Stimulated activated CD4-positive, alpha-beta T cell treated with anti-CD3 and anti-CD28 coated beads, Interleukin-15, amount 100 ng/mL, for 1 hour (primary cell): ENCODE measurements at places on chromosomes 11 and 22.

DNA sequence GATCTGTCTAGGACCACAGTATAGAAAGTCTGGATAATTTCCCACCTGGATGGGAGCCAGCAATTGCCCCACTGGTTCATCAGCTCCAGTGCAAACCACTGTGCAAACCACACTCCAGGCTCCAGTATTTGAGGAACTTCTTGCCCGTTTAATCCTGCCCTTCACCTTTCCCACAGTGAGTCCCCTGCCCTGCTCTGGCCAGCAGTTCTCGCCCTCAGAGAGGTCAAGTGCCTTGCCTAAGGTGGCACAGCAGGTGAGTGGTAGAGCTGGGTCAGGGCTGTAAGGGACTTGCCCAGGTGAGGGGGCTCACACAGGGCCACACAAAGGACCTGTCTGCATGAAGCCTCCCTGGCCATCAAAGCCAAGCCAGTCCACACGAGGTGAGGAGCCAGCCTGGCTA is 24.1 kb downstream of the MS4A10 start:
- DNase-seq, result no peak

DNA sequence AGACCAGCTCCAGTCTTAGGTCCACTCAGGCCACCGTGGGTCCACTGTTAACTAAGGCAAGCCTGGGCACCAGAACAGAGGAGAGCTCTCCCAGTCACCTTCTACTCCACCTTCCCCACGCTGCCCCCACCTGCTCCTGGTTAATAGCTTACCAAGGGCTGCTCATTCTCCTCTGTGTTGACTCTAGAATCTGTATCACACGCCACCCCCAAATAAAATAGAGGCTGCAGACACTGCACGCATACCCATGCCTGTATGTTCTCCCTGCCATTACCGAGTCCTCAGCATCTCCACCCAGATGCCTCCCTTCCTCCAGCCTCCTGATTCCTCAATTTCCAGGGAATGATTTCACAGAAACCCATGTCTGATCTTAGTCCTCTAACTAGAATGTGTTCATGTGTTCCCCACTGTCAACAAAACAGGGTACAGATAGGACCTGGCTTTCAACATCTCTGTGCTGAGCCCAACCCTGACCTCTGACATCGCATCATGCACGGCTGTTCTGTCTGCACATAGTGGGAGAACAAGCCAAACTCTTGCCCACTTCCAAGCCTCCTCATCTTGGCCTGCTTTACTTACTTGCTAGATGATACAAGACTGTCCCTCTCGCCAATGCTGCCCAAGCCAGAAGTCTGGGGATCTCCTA is 49.8 kb downstream of the SMCO4 start:
- DNase-seq, result no peak

GRCh38 chr22:16967453-16968217 is 40.4 kb downstream of the GAB4 start:
- DNase-seq, result no peak

GRCh38 chr11:66267379-66268243 is 828 bp upstream of the RAB1B start:
- DNase-seq, result peak; percentile 83

- no peak for DNase-seq
Observed at GRCh38 chr22:42887120-42887519, 30.0 kb upstream of the ARFGAP3 start.

- DNase-seq, result no peak
Observed at GRCh38 chr11:128893578-128894285, 2.6 kb downstream of the KCNJ5 start.

DNA sequence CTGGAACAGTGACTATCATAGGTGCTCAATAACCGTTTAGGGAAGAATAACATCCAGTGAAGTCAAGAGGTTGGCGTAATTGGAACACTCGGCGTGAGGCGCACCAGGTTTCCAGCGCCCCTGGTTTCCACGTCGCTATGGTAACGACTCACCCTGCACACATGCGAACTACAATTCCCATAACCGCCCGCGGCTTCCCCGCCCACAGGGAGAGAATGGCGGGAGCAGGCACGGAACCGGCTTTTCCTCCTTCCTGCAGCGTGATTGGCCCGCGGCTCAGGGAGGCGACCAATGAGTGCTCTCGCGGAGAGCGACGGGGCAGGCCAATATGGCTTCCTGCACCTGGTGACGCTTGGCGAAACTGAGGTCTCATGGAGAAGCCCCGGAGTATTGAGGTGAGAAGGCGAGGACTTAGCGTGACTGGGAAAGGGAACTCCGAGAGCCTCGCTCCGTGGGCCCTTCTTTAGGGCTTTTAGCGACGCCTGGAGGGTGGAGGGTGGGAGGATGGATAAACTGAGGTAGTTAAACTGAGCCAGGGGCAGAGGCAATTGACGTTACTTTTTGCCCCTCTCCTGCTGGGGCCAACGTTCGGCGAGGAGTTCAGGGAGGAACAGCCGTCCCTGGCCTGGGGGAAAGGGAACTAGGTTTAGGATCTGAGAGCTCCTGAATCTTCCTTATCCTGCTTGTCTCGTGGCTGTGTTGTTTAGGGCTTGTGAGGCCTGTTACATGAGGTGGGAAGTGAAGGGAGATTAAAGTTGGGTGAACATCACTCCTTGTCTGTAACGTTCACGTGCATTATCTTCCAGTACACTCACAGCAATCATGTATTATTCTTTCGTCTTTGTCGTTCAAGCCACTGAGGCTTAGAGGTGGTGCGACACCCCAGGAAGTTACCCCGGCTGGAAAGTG is at the start of gene L3MBTL2:
Gene L3MBTL2, plus strand, starts transcription at position 321 of the 909 bp plus-strand sequence. Its CDS starts 51 bp downstream, at position 372.
- peak; percentile 97 for DNase-seq

- no peak for DNase-seq
Observed at GRCh38 chr11:7593481-7593880, 79.7 kb downstream of the PPFIBP2 start.

- no peak for DNase-seq
Observed at GRCh38 chr11:82692981-82693380, 40.7 kb downstream of the FAM181B start.

DNA sequence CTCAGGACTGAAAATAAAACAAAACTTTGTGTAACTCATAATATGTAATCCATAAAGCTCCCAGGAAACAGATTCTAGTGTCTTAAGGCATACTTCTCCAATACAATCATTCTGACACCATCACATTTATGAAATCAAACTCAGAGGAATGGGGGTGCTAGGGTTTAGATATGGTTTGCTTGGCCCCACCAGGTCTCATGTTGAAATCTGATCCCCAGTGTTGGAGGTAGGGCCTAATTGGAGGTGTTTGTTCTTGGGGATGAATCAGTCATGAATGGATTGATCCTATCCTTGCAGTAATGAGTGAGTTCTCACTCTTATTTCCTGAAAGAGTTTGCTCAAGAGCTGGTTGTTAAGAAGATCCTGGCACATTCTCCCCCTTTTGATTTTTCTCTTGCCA is 380.9 kb downstream of the ETS1 start:
- no peak for DNase-seq

DNA sequence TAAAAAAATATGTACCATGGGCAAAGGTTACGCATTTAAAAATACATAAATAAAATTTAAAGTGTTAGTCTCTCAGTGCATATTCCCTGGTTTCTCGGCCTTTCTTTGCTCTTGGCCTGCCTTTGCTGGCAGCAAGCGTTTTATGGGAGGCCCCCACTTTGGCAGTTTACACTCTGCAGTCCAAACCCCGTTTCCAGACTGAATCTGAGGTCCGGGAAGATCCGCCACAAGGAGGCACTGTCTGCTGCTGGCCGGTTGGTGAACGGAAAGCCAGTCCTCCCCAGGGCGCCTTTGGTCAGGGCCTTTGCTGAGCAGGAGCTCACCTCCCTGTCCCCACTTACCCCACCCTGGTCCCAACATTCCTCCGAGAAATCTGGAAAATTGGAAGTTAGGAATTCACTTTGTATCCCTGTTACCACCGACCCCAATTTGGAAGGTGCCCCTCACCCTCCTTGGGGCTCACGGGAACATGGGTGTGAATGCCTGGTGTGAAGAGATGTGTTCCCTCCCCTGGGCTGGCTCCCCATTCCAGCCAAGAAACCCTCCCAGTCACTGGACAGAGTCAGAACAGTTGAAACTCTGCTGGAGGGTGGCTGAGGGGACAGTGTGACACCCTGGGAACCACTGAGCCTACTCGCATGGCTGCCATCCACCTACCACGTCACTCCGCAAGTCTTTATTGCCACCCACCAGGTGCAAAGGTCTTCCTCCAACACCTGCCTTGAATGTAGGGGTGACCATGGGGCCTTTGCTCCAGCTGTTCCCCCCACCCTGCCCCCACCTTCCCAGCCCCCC is 9.4 kb upstream of the SF1 start:
- DNase-seq, result no peak

DNA sequence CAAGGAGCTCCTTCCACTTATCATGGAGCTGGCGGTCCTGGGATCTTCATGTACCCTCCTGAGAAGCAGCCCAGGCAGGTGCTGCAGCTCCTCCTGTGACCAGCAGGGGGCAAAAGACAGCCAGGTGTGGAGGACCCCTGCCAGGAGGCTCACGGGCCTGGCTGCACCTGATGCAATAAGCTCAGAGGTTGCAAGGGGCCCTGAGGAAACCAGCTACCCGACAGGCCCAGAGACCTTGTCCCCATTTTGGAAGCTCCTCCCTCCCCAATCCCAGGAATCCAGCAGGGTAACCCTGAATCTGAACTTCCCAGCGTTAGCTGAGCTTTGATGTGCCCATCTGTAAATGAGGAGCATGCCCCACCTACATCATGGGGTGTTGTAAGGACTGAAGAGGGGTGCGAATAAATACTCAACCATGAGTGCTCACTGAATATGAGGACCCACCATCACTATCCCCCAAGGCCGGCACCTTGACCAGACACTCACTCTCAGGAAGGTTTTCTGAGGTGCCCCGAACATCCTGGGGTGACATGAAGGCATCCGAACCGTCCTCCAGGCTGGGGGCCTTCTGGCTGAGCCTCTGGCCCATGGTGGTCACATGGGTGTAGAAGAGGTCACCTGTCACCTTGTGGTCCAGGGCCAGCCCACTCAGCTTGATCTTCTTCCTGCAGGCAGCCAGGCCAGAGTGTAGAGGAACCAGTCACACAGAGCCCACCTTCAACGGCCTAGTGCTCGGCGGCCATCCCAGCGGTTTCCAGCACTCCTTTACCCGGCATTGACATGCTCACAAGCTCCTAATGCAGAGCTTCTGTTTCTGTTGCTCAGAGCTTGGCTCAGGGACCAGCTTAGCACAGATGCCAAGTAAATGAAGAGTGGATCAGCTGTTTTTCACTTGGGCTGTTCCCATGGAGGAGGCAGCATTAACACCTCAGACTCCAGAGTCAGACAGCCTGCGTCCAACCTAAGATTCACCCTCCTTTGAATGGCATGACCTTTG is 21.7 kb downstream of the SLC43A1 start:
- DNase-seq, result peak; percentile 68

GRCh38 chr11:34366522-34366921 is 8.7 kb upstream of the ABTB2 start:
- DNase-seq, result no peak

DNA sequence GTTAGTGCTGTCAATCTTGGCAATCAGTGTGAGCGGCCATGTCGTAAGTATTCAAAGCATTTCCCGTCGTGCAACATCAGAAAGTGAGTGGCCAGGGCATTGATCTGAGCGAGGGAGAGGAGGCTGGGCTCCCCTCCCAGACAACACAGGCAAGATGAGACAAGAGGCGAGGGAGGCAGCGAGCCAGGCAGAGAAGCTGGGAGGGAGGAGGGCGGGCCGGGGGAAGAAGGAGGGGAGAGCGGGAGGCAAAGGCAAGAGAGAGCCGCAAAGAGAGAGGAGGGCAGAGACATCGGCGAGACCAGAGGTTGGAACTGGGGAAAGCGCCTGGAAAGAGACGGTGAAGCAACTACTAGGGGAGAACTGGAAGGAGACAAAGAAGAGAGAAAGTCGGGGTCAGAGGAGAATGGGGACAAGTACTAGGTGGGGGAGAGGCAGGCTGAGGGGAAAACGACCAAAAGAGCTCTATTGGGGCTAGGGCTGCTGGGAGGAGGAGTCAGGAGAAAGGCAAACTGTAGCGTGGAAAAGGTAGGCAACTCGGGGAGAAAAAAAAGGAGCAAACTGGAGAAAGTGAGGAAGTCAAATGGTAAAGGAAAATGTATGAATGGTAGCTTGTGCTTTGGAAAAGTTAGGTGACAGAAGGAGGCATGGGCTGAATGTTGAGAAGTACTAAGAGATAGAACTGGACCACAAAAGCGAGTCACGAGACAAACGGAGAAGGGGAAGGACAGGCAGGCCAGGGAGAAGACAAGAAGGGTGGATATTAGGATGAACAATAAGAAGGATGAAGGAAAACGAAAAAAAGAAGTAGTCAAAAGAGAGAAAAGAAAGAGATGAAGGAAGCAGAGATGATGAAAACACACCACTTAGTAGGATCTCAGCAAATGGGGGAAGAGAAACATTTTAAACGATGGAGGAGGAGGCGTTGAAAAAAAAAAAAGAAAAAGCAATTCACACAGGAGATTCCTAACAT is 130.5 kb upstream of the C11orf58 start:
- DNase-seq, result no peak

DNA sequence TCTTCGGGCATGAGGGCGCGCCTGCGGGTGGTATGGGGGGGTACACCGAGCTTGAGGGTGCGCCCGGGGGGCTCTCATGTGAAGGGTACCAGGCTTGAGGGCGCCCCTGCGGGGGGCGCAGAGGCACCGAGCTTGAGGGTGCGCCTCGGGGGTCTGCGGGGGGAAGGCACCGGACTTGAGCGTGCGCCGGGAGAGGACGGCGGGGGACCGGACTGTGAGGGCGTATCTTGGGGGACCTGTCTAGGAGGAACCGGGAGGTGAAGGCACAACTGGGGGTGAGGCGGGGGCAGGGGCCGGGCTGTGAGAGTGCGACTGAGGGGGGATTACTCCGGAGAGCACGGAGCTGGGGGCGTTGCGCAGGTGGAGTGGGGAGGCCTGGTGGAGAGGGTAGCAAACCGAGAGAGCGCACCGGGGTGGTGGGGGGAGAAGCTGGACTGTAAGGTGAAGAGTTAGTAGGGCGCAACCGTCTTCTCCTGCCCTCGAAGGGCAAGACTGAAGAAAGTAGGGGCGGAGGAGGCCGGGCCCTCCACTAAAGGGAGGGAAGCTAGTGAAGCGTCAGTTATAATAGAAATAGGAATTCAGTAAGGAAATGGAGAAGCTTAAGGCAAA is 1.1 kb upstream of the DDX6 start:
- peak; percentile 31 for DNase-seq

DNA sequence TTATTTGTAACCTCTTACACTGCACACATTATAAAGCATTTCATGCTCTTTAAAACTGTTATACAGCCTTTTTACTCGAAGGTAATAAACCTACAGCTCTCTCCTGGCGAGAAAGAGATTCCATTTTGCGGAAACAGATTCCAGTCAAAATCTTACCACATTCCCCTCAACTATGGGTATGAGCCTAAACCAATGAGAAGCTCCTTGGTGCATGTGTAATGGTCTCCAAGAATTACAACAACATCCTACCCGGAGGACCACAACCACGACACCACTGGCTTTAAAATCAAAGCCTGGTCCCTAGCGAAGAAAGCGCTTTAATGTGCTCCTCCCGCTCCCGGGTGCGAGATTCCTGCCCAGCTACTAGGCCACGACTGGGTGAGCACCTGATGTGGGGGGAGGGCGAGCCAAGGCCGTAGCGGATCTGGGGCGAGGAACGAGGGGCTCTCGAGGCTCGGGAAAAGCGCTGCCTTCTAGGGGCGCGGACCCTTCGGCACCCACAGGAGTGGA is 821 bp downstream of the CELF1 start:
- no peak for DNase-seq

DNA sequence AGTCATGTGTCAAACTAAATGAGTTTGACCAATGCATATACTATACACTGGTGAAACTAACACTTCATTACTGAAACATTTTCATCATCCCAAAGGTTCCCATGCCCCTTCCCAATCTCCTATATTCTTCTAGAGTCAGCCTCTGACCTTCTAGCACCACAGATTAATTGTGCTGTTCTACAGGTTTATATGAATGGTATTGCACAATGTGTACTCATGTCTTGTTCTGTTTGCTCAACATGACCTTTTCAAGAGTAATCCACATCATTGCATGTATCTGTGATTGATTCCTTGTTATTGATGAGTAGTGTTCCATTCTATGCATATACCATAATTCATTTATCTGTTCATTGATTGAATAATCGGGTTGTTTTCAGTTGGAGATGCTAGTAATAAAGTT is 7.5 kb upstream of the OR8G1 start:
- no peak for DNase-seq
